ENCODE measurements at places on chromosomes 3 and 15. TPM values are rescaled to one million over a fixed set of nuclear protein-coding genes. Genes with fewer than 3 reads are reported as not detected.

DNA sequence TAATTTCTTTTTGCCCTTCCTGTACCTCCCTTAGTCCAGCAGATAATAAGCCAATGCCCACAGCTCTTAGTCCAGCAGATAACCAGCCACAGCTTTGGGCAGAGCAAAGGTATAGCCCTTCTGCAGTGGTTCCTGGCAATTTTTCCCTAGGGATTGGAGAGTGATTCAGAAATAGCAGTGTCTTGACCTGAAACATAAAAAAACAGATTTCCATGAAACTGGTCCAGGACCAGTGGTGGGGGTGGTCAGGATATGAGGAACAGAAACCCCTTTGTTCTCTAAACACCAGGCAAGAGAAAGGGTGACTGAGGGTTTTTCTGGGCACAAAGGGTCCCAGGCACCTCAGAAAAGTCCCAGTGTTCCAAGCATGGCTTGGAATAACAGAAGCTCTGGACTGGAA, 103.4 kb downstream of the ARRDC4 start:
- H3K4me1 ChIP-seq: no peaks in the 10 kb centered on the region
- DNase-seq: no peak
- H3K36me3 ChIP-seq: no peaks in the 10 kb centered on the region

DNA sequence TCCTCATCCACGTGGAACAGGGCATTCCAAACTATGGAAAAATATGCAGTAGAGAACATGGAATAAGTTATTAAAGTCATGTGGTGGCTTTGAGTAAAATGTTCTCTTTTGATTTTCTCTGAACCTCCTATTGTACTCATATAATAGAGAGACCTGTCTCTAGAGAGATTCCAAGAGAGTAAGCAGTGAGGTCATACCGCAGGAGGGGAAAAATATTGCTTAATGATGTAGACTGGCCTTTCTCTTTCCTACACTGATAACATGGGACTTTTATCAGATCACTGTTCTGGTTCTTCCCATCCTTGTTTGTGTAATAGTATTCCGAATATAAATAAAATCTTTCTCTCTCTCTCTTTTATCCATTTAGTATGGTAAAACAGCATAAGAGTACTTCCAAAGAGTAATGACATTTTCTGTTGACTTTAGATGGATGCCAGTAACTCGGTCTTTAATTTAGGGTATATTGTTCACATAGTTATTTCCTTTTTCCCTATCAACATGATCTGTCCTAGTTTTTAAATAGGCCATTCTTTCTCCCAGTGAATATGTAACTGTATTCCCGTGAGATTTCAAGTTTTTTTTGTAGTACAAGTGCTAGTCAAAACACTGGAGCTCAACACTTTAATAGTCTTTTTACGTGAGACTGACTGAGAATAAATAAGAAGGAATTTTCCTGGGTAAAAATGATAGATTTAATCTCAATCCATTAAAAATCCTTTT, 814.0 kb upstream of the LMCD1 start:
- DNase-seq: no peak
- H3K4me1 ChIP-seq: peaks cover 20% of the 10 kb centered on the region

- H3K4me3 ChIP-seq: no peak overlapping the region
- no peaks in the 10 kb centered on the region for H3K36me3 ChIP-seq
- no peaks in the 10 kb centered on the region for H3K27me3 ChIP-seq
- DNase-seq: no peak
- no peaks in the 10 kb centered on the region for H3K4me1 ChIP-seq
These were observed 70.8 kb downstream of the MCF2L2 start for GRCh38 chr3:183357564-183358079.

GRCh38 chr3:6805236-6805635, 55.7 kb upstream of the GRM7 start:
- H3K36me3 ChIP-seq: no peaks in the 10 kb centered on the region
- no peaks in the 10 kb centered on the region for H3K4me1 ChIP-seq
- H3K4me3 ChIP-seq: no peak overlapping the region
- H3K27ac ChIP-seq: no peak overlapping the region

GRCh38 chr3:177005718-177006405, 191.4 kb downstream of the TBL1XR1 start:
- no peak overlapping the region for H3K27ac ChIP-seq
- no peak for DNase-seq
- no peak overlapping the region for H3K4me3 ChIP-seq
- no peaks in the 10 kb centered on the region for H3K4me1 ChIP-seq
- H3K27me3 ChIP-seq: no peaks in the 10 kb centered on the region

- H3K27ac ChIP-seq: no peak overlapping the region
These were observed 17.6 kb upstream of the SIN3A start for GRCh38 chr15:75468913-75469598.

GRCh38 chr15:99207672-99208071, 41.7 kb downstream of the TTC23 start:
- no peaks in the 10 kb centered on the region for H3K4me1 ChIP-seq
- no peak for DNase-seq
- H3K27me3 ChIP-seq: no peaks in the 10 kb centered on the region
- no peak overlapping the region for H3K4me3 ChIP-seq
- H3K36me3 ChIP-seq: no peaks in the 10 kb centered on the region
- H3K27ac ChIP-seq: no peak overlapping the region

DNA sequence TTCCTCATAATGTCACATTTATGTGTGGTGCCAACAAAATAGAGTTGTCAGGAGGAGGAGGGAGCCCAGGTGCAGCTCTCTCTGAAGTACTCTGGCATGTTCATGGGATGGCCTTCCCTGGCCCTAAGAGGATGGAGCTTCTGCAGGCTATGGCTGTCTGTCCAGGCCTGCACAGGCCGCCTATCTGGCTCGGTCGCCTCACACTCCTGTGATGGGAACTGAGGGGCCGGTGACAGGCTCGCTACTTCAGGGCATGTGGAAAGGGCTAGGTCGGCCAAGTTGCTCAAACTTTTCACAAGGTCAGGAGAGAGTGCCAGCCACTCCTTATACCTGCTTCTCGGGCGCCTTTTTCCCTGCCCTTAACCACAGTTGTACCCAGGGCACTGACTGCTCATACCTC, 51.1 kb downstream of the SOX14 start:
- no peak for DNase-seq
- no peak overlapping the region for H3K27ac ChIP-seq
- no peaks in the 10 kb centered on the region for H3K27me3 ChIP-seq
- H3K36me3 ChIP-seq: no peaks in the 10 kb centered on the region
- H3K4me3 ChIP-seq: no peak overlapping the region

DNA sequence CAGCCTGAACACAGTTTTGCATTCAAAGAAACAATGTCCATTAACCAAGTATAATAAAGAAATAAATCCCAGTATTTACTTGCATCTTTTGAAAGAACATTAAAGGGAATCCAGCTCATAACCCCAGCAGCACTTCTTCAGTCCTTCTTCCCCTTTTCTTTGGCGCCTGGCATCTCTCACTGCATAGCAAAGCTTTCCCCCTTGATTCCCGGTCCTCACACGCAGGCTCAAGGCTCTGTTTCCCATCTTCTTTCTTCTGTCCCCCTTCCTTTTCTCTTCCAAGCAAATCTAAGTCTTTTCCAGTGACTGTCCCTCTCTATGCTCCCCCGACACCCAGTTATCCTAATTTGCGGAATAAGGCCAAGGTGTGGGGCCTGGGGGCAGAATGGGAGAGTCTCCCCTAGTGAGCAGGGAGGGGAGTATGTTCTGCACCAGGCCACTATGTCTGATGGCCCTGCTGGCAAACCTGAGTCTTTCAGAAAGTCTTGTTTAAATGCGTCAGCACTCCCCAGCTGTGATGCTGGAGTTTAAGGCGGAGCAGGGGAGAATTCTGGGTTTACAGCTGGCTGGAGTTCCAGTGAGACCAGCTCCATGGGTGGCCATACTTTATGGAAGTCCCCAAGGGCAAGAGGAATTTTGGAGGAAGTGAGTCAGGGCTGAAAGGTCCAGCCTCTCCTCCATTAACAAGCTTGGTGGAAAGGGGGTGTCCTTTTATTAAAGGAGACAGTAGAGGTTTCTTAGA, 42.1 kb downstream of the GOLGA6A start:
- H3K36me3 ChIP-seq: peaks cover 14% of the 10 kb centered on the region
- H3K27ac ChIP-seq: no peak overlapping the region
- no peak overlapping the region for H3K4me3 ChIP-seq

GRCh38 chr3:125055913-125056745, at the start of gene HEG1:
TSS of gene HEG1 (minus strand) at chr3:125055997. CDS start at chr3:125055890, 107 bp downstream.
- H3K27ac ChIP-seq: peak within 1 kb of the TSS; percentile 77
- DNase-seq: peak; percentile 92
- no peaks in the 10 kb centered on the region for H3K36me3 ChIP-seq
- H3K27me3 ChIP-seq: no peaks in the 10 kb centered on the region
- peak within 1 kb of the TSS; percentile 81 for H3K4me3 ChIP-seq

- H3K4me3 ChIP-seq: no peak overlapping the region
- no peak overlapping the region for H3K27ac ChIP-seq
- H3K27me3 ChIP-seq: no peaks in the 10 kb centered on the region
- peaks cover 15% of the 10 kb centered on the region for H3K4me1 ChIP-seq
- H3K36me3 ChIP-seq: no peaks in the 10 kb centered on the region
- no peak for DNase-seq
These were observed 515.6 kb downstream of the SHQ1 start for GRCh38 chr3:72332689-72333088.

DNA sequence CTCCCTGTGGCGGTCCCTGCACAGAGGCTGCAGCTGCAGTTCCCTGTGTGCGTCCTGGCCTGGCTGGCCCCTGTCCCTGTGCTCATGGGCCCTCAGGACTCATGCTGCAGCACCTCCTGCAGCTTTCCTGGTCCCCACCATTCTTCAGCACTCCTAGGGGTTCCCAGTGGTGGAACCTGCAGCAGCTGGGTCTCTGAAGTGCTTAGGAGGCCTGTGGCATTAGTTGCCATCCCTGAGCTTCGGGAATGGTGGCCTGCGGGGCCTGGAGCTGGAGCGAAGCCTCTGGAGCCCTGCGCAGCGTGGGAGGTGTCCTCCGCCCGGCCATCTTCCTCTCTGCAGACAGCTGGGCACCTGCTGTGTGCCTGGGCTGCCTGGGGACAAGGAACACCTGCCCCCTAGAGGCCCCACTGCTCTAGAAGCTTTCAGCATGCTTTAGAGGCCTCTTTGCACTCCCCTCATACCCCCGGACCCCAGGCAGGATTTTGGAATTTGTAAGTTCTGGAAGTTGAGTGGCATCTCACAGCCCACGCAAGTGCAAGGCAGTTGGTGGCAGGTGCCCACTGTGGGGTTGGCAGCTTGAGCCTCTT, 13.1 kb downstream of the PLXNA1 start:
- no peaks in the 10 kb centered on the region for H3K27me3 ChIP-seq
- no peak for DNase-seq
- H3K36me3 ChIP-seq: peaks cover 6% of the 10 kb centered on the region
- H3K4me1 ChIP-seq: peaks cover 39% of the 10 kb centered on the region
- H3K4me3 ChIP-seq: no peak overlapping the region

The TICRR gene
- not detected for total RNA-seq

The ATP13A5 gene
- total RNA-seq: 1.7 TPM

The EPHA6 gene
- 7.0 TPM for total RNA-seq

The GP9 gene
- total RNA-seq: not detected

The DGKG gene
- 25.6 TPM for total RNA-seq

The DUOXA1 gene
- 146 TPM for total RNA-seq

The C3orf85 gene
- not detected for total RNA-seq

The ALG1L2 gene
- 1.7 TPM for total RNA-seq

All from thyroid gland (tissue), 4 donors.